ENCODE measurements at places on chromosomes 3 and 15.

DNA sequence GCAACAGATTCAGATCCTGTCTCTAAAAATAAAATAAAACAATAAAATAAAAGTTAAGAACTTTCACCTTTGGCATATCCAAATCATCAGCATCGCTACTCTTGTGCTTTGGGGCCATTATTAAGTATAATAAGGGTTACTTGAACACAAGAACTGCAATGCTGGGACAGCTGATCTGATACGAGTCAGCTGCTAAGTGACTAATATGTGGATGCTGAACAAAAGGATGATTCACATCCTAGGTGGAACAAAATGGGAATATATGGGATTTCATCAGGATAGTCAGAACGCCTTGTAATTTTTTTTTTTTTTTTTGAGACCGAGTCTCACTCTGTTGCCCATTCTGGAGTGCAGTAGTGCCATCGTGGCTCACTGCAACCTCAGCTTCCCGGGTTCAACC, 29.7 kb downstream of the BUB1B start:
- no peak for DNase-seq

GRCh38 chr15:64288999-64289398, 67.0 kb downstream of the CSNK1G1 start:
- no peak for DNase-seq

GRCh38 chr15:89492111-89492641, 4.2 kb downstream of the RHCG start:
- peak; percentile 11 for DNase-seq

DNA sequence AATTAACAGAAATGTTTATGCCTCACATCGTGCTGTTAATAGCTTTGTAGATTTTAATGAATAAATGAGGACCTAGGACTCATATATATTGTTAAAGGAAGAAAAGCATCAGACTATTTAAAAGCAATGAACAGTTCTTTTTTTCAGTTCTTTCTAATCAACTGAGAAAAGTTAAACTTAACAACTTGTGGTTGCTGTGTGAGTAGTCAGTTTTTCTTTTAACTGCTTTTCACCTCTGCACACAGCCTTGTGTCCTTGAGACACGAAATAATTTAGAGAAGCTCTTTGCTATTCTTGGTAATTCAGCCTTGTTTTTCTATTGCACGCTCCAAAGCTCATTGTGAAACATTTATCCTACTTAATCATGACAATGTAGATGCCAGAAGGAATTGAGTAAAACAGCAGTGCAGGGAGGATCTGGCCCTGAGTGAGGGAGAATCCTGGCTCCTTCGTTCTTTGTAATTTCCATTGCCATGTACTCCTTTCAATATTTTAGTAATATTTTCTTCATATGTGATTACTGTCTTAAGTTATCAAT, 499.0 kb downstream of the PYDC2 start:
- DNase-seq: no peak

- no peak for DNase-seq
Measured at GRCh38 chr3:179116816-179117215, 31.3 kb upstream of the PIK3CA start.

- no peak for DNase-seq
Measured at GRCh38 chr15:86493884-86494283, 414.2 kb downstream of the AGBL1 start.

GRCh38 chr15:51526955-51527354, 95.6 kb downstream of the DMXL2 start:
- DNase-seq: no peak

- DNase-seq: no peak
Measured at GRCh38 chr15:26392956-26393355, 379.9 kb downstream of the GABRB3 start.

- no peak for DNase-seq
Measured at GRCh38 chr3:179038216-179038898, 33.3 kb downstream of the ZMAT3 start.

- no peak for DNase-seq
Measured at GRCh38 chr3:137770066-137770834, 6.1 kb downstream of the SOX14 start.

DNA sequence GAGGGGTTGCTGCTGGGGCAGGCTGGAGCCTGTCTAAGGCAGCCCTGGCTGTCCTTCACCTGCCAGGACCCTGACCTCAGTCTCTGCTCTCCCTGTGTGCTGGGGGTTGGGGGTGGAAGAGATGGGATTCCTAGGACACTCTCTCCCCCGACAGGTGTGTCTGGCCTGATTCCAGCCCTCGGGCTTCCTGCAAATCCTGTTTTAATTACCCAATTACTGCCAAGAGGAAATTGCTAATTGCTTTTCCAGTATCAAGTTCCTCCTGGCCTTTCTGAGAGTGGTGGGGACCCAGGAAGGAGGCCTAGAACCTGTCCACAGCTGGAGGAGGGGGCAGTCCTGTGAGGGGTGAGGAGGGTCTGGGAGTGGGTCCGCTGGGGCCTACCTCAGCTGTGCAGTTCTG, 15.8 kb downstream of the PLXNA1 start:
- no peak for DNase-seq

- peak; percentile 20 for DNase-seq
Measured at GRCh38 chr15:84023636-84024035, 211.9 kb upstream of the GOLGA6L4 start.

- no peak for DNase-seq
Measured at GRCh38 chr15:42182328-42182886, 25.7 kb downstream of the VPS39 start.

Measured in activated T-cell treated with anti-CD3 and anti-CD28 coated beads, Interleukin-2, amount 50 U/mL, for 72 hours (primary cell).